ENCODE measurements at places on chromosomes 1 and 21.

GRCh38 chr1:84141182-84142003, 2.7 kb upstream of the PRKACB start:
- DNase-seq = no peak

DNA sequence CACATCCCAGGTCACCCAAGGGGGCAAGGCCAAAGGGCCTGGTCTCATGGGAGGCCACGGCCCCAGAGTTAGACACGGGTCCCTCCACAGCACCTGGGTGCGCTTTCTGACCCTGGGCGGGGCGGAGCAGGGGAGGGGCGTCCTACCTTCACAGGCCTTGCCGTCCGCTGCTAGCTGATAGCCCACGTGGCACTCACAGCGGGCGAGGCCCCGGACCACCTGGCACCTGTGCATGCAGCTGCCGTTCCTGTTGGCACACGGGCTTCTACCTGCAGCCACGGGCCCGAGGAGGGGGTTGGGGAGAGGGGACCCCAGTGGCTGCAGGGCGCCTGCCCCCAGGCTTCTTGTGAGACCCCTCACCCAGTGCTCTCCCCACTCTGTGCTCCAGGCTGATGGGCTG, 59.9 kb downstream of the ARHGEF16 start:
- no peak for DNase-seq

DNA sequence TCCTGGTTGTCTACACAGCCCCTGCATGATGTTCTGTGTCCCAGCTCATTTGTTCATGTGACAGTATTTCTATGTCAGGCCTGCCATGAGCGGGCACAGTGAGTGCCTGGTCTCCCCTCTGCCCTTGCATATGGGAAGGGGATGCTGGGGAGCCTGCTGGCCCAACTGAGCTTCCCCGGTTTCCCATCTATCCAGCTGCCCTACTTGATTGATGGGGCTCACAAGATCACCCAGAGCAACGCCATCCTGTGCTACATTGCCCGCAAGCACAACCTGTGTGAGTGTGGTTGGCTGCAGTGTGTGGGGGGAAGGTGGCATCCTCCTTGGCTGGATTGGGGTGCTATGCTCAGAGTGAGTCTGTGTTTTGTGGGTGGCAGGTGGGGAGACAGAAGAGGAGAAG, 1.5 kb downstream of the GSTM4 start:
- no peak for DNase-seq

DNA sequence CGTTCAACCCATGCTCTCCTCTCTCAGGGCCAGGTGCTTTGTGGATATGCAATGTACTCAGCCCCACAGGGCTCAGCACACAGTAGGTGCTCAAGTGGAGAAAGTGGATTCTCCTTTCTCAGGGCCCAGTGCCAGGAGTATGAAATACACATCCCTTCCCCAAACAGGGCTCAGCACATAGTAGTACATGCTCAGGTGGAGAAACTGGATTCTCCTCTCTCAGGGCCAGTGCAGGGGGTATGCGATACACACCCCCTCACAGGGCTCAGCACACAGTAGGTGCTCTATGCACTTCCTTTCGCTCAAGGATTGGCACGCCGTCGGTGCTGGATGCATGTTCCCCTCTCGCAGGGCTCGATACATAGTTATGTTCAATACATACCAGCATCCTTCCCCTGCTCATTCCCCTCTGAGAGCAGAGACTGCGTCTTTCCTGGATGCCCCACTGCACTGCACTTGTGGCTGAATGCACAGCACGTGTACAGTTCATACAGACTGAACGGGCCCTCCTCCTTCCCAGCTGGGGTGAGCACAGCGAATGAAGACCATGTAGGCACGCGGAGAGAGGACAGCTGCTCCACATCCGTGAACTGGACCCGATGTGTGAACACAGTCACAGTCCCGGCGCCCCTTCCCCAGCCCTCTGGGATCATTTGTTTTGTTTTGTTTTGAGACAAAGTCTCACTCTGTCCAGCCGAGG, 16.6 kb upstream of the DISP3 start:
- no peak for DNase-seq

DNA sequence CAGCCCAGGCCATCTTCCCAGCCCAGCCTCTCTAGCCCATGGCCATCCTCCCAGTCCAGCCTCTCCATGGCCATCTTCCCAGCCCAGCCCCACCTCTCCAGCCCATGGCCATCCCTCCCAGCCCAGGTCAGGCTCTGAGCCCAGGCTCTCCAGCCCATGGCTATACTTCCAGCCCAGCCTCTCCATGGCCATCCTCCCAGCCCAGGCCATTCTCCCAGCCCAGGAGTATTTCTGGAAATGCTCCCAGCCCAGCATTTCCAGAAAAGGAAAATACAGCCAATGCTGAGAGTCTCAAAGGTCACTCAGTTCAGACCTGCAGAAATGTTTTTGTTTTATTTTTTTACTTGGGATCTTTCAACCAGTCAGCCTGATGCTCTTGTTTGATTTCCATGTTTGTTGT, 70.0 kb upstream of the ZNF281 start:
- no peak for DNase-seq

GRCh38 chr1:110498270-110498669, 20.7 kb downstream of the KCNA10 start:
- no peak for DNase-seq
